Stimulated activated CD4-positive, alpha-beta T cell treated with anti-CD3 and anti-CD28 coated beads, Interleukin-15, amount 100 ng/mL, for 1 hour (primary cell): ENCODE measurements at places on chromosomes 7 and 10.

- no peak for DNase-seq
These were observed 26.8 kb upstream of the ZNF746 start for GRCh38 chr7:149524394-149524793.

- no peak for DNase-seq
These were observed 69.4 kb downstream of the SAMD9 start for GRCh38 chr7:93048136-93048930.

DNA sequence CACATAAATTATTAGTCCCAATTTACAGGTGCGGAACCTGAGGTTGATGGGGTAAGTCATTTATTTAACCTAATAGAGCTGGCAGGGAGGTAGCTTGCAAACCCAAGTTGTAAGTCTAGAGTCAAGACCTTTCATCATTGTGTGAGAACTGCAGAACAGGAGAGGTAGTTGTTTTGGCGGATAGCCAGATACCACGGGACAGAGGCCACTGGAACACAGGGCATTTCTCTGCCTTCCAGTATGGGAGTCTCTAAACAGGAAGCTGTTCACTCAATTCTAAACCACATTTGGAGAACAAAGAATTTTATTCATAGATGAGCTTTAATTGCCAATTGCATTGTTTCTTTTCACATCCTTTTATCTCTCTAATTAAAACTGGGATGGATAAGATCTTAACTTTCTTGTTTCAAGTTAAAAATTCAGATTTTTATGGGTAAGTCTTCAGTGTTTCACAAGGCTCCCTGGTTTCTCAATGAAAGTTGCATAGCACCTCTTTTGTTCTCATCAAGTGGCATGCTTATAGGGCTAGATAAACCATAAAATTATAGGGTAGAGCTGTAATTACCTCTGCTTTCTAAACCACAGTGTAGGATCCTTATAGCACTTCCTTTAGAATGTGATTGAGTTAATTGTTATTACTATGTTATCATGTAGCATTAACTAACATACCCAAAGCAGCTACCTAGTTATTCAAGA is 489.0 kb downstream of the GATA3 start:
- no peak for DNase-seq

DNA sequence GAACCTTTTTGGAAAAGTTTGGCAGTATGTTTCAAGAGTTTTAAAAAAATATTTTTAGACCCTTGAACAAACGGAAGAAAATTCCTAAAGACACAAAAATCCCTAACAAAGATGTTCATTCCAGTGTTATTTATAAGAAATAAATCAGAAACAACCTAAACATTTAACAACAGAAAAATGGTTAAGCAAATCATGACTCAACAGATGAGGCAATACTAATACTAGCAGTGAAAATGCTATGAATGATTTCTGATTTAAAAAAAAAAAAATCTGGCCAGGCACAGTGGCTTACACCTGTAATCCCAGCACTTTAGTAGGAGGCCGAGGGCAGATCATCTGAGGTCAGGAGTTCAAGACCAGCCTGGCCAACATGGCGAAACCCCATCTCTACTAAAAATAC is 61.0 kb downstream of the ARHGAP12 start:
- DNase-seq, result no peak

DNA sequence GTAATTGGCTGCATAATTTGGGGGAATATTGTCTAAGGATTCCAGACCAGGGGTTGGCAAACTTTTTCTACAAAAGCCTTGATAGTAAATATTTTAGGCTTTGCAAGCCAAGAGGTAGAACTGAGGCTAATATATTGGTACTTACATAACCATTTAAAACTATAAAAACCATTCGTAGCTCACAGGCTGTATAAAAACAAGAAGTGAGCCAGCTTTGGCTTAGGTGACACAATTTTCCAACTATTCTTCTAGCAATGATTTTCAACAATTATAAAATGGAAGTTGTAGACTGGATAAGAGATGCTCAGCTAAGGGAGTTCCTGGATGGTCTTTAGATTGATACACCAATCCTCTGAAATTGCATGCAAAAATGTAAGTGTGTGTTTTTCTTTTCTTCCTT is 1.4 kb downstream of the GPR141 start:
- no peak for DNase-seq

GRCh38 chr10:84204122-84204521 is 9.8 kb downstream of the CDHR1 start:
- DNase-seq, result no peak

GRCh38 chr7:47453093-47454061 is 128.5 kb downstream of the TNS3 start:
- DNase-seq, result no peak

DNA sequence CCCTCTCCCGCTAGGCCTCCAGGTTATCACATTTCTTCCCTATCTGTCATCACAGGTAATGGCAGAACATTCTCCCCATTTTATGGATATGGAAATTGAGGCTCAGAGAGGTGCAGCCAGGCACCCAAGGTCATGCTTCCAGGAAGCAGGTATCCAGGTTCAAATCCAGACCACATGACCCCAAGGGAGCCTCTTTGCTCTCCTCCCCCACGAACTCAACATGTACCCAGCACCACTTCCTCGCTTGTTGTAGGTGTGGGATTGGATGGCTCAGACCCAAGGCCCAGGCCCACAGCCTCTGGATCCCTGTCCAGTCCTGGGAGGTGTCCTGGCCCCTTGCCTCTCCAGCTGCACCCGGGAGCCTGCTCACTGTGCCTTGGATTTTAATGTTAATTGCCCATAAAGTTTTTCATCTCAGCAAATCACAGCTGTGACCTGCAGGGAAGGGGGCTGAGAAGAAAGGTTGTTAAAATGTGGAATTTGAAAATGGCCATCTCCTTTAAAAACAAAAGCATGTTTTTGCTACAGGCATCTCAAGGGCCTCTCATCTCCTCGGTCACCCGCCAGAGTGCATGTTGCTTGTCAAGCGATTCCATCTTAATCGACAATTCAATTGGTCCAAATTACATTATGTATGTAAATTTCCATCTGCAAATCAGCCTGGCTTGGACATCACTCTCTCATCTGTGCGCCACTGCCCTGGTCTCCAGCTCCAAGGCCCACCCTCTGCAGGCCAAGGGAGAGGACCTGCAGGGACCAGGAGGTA is 205.4 kb upstream of the ZMIZ1 start:
- no peak for DNase-seq

- no peak for DNase-seq
These were observed 56.6 kb upstream of the BET1 start for GRCh38 chr7:94060752-94061151.

GRCh38 chr10:118308664-118309063 is 33.5 kb downstream of the FAM204A start:
- no peak for DNase-seq

GRCh38 chr10:25966844-25967243 is 32.8 kb downstream of the MYO3A start:
- DNase-seq, result no peak

DNA sequence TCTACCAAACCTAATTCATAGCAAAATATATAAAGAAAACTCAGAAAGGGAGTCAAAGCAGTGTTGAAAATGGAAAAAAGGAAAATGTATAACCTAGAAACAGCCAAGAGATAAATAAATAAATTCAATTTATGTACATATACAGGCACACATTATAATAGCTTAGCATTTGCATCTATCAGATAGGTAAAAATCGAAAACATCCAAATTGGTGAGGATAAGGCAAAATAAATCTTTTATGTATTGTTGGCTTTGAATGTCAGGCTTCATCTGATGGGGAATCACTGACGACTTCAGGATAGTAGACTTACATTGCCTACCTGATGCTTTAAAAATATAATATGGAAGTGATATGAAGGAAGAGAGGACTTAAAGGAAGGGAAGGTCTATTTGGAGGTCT is 20.6 kb upstream of the CHRM2 start:
- no peak for DNase-seq

DNA sequence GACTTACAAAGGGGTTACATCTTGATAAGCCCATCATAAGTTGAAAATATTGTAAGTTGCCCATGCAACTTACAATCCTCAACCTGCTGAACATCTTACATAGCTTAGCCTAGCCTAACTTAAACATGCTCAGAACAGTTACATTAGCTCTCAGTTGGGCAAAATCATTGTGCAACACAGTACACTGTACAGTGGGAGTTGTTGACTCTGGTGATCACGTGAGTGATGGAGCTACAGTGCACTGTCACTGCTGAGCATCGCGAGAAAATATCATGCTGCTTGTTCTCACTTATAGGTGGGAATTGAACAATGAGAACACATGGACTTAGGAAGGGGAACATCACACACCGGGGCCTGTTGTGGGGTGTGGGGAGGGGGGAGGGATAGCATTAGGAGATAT is 214.9 kb upstream of the ZMIZ1 start:
- no peak for DNase-seq

DNA sequence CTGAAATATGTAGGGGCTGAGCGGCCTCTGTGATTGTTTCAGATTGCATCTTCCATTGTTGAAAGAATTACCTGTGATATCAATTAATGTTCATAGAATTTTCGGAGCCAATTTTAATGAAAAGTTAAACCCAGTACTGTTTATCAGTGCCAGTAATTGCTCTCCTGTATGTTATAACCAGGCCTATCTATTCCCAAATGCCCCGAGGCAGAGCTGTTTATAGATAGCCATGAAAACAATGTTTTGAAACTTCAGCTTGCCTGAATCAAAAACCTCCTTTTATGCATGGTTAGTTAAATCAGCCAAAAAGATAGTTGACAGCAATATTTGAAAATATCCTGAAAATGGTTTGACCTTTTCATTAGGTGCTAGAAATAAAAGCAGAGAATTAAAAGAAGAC is 50.1 kb upstream of the HDAC9 start:
- DNase-seq, result no peak

- no peak for DNase-seq
These were observed 51.4 kb downstream of the ZRANB1 start for GRCh38 chr10:124993345-124993708.

- peak; percentile 35 for DNase-seq
These were observed 112.2 kb downstream of the CLEC2L start for GRCh38 chr7:139635526-139636302.

DNA sequence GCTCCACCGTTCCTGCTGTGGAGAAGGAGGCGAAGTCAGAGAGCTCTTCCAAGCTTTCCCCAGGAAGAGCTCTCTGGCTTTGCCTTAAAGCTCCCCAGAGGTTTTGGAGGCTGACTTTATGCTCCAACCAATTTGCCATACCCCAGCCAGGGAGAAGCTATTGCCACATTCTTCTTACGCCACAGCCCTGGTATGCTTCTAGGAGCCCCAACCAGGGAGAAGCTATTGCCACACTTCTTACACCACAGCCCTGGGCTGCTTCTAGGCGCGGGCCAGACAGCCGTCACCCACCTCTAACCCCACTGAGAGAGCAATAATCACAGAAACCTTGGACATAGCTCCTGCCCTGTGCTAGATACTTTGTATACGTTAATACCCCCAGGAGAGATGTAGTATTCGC is 951 bp downstream of the ELOVL3 start:
- no peak for DNase-seq

GRCh38 chr7:29483219-29484104 is 80.2 kb upstream of the PRR15 start:
- no peak for DNase-seq

GRCh38 chr10:28601012-28601411 is 68.1 kb downstream of the WAC start:
- DNase-seq, result no peak

GRCh38 chr7:5477723-5478531 is 54.3 kb upstream of the TNRC18 start:
- DNase-seq, result no peak

DNA sequence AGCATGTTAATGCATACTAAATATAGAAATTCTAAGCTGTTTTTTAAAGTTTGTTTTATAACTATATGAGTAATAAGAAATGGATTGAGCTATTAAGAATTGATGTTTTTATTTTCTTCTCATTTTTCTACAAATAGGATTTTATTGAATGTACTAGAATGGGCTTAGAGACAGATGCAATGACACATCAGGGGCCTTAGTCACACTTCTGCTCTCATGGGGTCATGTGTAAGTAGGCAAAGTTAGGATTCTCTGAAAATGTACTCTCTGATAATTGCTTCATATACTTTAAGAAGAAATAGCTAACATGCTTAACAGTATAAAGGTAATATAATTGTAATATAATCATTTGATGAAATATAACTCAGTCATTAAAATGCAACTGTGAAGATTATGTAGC is 154.6 kb downstream of the ZNF438 start:
- DNase-seq, result no peak

DNA sequence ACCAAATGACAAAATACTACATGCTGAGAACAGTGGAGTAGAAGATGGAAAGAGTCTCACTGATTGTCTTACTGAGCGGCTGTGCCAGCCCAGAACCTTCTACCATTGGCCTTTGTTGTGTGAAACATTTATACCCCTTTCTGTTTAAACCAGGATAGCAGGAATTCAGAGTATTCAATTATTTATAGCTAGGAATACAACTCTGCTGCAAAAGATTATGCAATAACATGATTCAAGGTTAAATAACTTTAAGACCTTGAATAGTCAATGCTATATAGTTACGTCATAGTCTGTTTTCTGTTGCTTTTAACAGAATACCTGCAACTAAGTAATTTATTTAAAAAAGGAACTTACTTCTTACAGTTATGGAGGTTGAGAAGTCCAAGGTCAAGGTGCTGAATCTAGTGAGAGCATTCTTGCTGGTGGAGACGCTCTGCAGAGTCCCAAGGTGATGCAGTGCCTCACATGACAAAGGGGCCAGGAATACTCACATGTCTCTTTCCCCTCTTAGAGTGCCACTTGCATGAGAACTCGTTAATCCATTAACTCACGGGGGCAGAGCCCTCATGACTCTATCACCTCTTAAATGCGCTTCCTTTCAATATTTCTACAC is 371.8 kb downstream of the MDFIC start:
- no peak for DNase-seq

- no peak for DNase-seq
These were observed 648.5 kb upstream of the NRP1 start for GRCh38 chr10:33982995-33983394.

GRCh38 chr10:54769051-54769450 is 32.0 kb downstream of the PCDH15 start:
- no peak for DNase-seq

GRCh38 chr10:78424723-78425122 is 391.1 kb downstream of the RPS24 start:
- DNase-seq, result no peak

DNA sequence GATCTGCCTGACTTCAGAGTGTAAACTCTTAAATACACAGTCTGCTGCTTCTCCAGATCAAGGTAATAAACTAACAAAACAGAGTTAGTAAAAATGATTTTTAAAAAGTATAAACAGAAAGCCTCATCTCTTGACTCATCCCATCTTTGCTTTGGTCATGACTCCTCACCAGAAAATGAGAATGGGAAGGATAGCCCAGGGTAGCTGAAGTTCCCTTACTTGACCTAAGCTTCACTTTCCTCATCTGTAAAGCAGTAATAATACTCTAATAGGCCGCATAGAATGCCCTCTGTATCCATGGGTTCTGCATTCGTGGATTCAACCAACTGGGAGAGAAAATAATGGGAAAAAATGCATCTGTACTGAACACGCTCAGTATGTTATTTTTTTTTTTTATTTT is 11.3 kb upstream of the SLC25A28 start:
- no peak for DNase-seq

- DNase-seq, result no peak
These were observed 58.7 kb downstream of the DNAJC1 start for GRCh38 chr10:21944727-21945386.

GRCh38 chr7:30859940-30860496 is 51.6 kb upstream of the AQP1 start:
- no peak for DNase-seq

- DNase-seq, result no peak
These were observed 472.5 kb upstream of the SEMA3D start for GRCh38 chr7:85659364-85659763.
